GM23338 (cell line): ENCODE measurements at places on chromosomes 6 and 20.

- peak; percentile 71 for DNase-seq
Observed at GRCh38 chr20:17806739-17807441, 107.1 kb downstream of the BANF2 start.

- DNase-seq, result no peak
Observed at GRCh38 chr6:7997286-7997685, 66.9 kb downstream of the BLOC1S5 start.

DNA sequence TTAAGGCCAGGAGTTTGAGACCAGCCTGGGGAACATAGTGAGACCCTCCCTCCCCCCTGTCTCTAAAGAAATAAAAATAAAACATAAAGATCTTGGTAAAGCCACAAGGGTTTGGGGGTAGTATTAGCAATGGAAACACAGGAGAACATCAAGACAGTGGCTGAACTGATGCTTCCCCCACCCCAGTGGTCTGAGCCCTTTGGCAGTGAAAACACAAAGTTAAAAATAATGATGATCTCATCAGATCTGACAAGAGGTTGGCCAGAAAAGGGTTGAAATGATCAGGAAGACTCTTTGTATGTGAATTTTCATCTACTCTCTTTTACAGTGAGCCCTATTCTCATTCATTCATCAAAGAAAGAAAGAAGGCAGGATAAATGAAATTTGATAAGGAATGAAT lies 93.7 kb downstream of the KCNB1 start:
- no peak for DNase-seq

GRCh38 chr6:39279539-39279938 lies 34.7 kb downstream of the KCNK17 start:
- DNase-seq, result no peak

DNA sequence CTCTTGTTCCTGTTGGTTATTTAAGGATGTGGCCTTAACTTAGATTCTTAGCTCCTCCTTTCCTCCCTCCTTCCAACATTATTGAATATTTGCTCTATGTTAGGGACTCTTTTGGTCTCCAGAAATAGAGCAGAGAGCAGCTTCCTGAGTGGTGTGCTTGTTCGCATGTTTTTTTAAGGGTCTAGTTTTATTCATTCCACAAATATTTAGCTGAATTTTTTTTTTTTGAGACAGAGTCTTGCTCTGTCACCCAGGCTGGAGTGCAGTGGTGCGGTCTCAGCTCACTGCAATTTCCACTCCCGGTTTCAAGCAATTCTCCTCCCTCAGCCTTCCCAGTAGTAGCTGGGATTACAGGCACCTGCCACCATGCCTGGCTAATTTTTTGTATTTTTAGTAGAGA lies 169.2 kb downstream of the ZFAND3 start:
- no peak for DNase-seq

- no peak for DNase-seq
Observed at GRCh38 chr20:58277578-58278472, 31.7 kb upstream of the RAB22A start.

- DNase-seq, result no peak
Observed at GRCh38 chr6:91088515-91088914, 501.6 kb upstream of the MAP3K7 start.

- DNase-seq, result no peak
Observed at GRCh38 chr20:40814631-40814960, 125.6 kb upstream of the MAFB start.

DNA sequence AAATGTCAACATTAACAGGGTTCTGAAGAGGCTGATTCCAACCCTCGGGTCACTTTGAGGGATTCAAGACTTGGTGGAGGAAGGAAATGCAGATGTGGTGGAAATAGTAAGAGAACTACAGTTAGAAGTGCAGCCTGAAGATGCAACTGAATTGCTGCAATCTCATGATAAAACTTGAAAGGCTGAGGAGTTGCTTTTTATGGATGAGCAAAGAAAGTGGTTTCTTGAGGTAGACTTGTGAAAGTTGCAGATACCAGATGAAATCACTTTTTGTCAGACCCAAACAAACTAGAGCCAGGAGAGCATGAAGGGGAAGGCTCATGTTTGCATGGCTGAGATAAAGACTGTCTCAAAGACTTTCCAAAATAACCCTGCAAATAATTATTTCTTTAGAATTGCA lies 16.2 kb downstream of the ANKRD6 start:
- DNase-seq, result no peak

DNA sequence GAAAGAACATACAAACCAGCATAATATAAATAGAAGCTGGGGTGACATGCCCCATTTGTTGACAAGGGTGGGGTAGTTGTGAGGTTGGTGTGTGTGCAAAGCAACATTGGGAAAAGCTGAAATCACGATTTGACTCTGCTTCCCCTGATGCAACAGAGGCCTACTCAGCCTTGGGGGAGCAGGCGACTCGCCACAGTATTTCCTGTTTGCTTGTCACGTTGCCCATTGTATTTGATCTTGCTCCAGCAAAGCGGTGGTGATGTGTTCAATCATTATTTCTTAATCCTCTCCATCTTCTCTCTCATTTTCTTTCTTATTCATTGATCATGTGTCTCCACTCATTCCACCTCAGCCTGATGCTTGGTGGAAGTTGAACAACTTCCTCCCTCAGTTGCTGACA lies 165.8 kb upstream of the CITED2 start:
- no peak for DNase-seq

GRCh38 chr6:168214586-168215104 lies 104.9 kb downstream of the DACT2 start:
- DNase-seq, result no peak

- DNase-seq, result no peak
Observed at GRCh38 chr20:370151-370600, 10.4 kb upstream of the TRIB3 start.

GRCh38 chr6:38193481-38194281 lies 374.2 kb downstream of the ZFAND3 start:
- DNase-seq, result no peak

- no peak for DNase-seq
Observed at GRCh38 chr6:53038141-53038540, 27.1 kb upstream of the FBXO9 start.

- DNase-seq, result no peak
Observed at GRCh38 chr20:62503401-62504178, 27.8 kb upstream of the GATA5 start.

GRCh38 chr6:37816599-37817375 lies 2.7 kb upstream of the ZFAND3 start:
- peak; percentile 57 for DNase-seq

DNA sequence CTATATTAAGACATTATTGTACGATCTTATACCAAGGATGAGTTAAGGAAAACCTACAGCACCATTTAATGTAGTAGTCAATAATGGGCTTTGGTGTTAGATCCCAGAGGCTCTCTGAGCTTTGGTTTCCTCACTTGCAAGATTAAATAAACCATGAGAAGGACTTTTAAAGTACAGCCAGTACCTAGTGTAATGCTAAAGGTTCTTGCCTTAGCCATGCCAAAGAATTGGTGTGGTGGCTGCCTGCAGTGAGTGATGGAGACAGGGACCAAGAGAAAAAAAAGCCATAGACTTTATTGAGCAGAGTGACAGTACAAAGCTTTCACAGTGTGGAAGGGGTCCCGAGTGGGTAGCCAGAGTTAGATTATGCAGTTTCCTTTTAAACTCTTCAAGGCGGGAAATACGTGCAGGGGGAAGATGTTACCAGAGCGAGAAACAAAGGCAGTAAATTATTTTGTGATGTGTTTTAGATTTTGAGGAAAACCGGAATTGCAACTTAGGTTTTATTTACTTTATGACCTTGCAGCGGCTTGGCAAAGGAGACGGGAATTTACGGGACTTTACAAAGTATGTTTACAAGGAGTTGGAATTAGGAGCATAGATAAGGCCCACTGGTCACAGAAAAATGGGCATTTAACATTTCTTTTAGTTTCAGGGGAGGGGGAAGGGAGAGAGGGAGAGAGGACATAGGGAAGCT lies 100.4 kb downstream of the MYO6 start:
- DNase-seq, result no peak

GRCh38 chr20:2840967-2841531 lies 504 bp downstream of the VPS16 start:
- peak; percentile 65 for DNase-seq

GRCh38 chr6:157117431-157118095 lies 205.8 kb downstream of the TMEM242 start:
- DNase-seq, result no peak

- DNase-seq, result no peak
Observed at GRCh38 chr6:135655055-135655454, 157.5 kb upstream of the AHI1 start.

DNA sequence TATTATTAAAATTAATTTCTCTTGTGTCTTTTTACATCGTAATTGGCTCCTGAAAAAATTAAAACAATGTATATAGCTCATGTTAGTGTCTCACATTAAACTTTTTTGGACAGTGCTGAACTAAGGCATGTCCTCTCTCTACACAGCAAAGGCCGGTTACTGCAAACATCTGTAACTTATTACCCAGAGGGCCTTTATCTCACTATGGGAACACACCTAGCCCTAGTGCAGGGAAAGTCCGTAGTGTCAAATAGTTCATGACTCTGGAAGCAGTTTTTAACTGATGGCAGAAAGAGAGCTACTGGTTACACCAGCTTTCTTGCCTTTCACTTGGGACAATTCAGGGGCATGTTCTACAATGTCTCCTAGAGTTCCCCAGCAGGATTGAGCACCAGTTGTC lies 82.2 kb downstream of the PAK5 start:
- DNase-seq, result no peak

GRCh38 chr6:155676346-155676745 lies 220.7 kb upstream of the NOX3 start:
- DNase-seq, result peak; percentile 6

DNA sequence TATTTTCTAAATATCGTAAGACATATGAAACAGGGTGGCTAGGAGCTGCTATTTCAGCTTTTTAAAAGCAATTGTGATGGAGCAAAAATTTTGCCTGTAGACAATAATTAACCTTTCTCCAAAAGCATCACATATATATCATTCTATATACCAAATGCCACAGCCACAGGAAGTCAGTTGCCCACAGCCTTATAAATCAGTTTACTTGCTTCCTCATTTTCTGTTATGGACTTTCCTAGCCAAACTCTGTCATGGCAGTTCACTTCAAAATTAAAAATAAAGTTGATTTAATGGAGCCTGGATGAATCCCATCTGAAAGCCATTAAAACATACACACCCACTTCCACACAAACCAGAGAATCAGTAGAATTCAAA lies 93.4 kb upstream of the NHSL1 start:
- DNase-seq, result no peak

- DNase-seq, result no peak
Observed at GRCh38 chr20:24915440-24915839, 33.6 kb upstream of the CST7 start.

- DNase-seq, result peak; percentile 98
Observed at GRCh38 chr6:75334266-75335040, 49.9 kb upstream of the TMEM30A start.

- DNase-seq, result no peak
Observed at GRCh38 chr6:158815379-158815724, 3.8 kb downstream of the EZR start.

DNA sequence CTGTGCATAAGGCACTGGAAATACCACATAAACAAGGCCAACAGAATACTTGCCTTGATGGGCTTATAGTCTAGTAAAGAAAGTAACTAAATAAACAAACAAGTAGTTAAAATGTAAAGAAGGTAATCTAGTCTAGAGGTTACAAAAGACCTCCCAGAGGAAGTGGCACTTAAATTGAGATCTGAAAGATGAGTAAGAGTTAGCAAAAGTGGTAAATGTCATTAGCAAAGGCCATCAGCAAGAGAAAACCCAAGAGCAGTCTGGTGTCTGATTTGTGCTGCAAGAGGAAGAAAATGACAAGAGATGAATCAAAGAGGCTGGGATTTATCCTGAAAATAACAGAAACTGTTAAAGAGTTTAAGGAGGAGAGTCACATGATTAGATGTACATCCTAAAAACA lies 96.6 kb upstream of the SMLR1 start:
- DNase-seq, result no peak

DNA sequence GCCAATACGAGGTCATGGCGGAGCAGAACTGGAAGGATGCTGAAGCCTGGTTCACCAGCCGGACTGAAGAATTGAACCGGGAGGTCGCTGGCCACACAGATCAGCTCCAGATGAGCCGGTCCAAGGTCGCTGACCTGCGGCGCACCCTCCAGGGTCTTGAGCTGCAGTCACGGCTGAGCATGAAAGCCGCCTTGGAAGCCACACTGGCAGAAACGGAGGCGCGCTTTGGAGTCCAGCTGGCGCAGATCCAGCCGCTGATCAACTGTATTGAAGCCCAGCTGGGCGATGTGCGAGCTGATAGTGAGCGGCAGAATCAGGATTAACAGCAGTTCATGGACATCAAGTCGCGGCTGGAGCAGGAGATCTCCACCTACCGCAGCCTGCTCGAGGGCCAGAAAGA lies 296.9 kb downstream of the OGFRL1 start:
- no peak for DNase-seq

DNA sequence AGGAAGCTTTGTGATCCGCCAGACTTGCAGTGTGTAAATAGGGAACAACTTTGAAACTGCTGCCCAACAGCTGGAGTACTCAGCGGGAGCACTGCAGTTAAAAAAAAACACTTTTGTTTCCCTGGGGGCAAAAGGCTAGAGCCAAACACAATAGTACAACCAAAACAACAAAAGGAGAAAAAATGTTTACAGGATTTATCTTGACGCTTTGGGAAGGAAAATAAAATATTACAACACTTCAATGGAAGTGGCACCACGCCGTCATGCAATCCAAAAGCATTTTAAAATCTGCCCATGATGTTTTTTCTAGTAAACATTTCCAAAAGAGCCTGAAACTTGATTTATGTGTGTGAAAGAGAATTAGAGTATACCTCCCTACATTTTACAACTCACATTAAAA lies 26.0 kb downstream of the PTPRK start:
- peak; percentile 53 for DNase-seq

- peak; percentile 67 for DNase-seq
Observed at GRCh38 chr6:117483004-117483644, 650 bp downstream of the DCBLD1 start.

DNA sequence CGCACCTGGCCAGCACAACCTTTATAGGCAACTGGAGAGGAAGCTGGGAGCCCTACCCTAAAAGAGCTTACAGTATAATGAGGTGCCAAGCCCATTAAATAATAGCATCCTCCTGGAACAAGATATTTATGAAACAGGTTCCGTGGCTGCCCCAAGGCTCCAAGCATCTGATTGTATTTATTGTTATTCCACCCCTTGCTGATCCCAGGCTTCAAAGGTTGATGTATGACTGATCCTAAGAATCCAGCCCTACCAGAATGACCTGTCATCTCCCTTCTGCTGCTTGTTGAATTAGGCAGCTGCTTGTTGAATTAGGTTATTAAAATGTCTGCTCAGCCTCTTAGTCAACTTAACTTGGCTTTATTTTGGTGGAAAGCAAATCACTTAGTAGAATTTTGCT lies 35.2 kb upstream of the SASH1 start:
- no peak for DNase-seq
